ENCODE measurements at places on chromosomes 4 and X.
A peak's percentile ranks its signal among the peaks of the same experiment; 100 is the strongest.

- DNase-seq, result no peak
These were observed 83.7 kb upstream of the ADRA2C start for GRCh38 chr4:3682236-3683076.

DNA sequence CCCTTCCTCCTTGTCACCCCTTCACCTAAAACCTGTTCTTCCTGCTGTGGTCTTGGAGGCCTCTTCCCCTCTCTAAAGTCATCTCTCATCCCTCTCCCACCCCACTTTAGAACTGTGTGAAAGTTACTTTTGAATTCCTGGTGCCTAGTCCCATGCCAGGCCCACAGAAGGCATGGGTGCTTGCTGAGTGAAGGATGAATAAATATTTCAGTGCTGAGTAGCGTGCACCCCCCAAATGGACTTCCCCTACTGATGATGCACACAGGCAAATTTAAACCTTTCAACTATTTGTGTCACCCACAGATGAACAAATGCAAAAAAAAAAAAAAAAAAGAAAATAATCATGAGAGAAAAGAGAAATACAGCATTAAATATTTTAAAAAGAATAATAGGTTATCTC is 19.8 kb downstream of the PSMD10 start:
- DNase-seq, result no peak

DNA sequence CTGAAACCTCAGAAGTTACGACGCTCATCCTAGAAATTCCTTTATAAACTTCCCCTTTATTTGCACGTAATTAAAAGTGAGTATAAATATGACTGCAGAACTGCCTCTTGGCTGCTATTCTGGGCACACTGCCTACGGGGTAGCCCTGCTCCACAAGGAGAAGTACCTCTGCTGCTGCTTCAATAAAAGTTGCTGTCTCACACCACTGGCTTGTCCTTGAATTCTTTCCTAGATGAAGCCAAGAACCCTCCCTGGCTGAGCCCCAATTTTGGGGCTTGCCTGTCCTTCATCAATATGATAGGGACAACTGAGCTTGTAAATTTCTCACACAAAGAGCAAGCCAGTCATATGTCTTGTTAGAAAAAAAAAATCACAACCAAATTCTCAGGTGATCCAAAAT is 115.8 kb downstream of the VEGFC start:
- DNase-seq, result no peak

- no peak for DNase-seq
These were observed 414.1 kb downstream of the CENPC start for GRCh38 chr4:67131224-67131623.

DNA sequence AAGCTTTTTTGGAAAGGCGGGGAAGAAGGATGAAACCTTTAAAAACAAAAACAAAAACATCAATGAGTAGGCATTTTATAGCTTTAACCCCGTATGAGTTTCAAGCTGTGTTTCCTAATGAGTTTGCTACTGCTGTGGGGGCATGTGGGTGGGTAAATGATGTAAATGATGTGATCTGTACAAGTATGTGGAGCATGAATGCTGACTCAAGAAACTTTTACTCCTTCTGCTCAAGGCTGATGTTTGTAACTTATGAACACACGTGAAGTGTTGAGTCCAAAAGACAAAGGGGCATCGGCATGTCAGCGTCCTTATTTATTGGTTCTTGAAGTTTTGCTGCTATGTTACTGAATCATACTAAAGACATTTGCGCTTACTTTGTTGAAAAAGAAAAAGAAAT is 76.9 kb downstream of the CLCN4 start:
- peak; percentile 54 for DNase-seq

DNA sequence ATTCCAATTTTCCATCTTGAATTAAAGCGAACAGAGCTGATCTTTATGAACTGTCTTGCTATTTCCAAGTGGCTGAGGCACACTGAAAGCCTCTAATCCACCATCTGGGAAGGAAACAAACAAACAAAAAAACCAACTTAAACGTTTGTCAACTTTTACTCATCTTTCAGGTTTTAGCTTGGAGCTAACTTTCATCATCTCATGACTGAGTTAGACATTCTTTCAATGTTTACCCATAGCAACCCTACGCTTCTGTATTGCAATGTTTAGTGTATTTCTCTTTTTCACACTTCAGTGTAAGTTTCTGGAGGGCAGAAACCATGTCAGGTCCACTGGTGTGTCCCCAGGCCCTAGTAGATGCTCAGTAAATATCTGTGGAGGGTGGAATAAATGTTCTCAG is 343.8 kb downstream of the GBA3 start:
- DNase-seq, result no peak

GRCh38 chr4:126958482-126958881 is 674.3 kb upstream of the INTU start:
- DNase-seq, result no peak

DNA sequence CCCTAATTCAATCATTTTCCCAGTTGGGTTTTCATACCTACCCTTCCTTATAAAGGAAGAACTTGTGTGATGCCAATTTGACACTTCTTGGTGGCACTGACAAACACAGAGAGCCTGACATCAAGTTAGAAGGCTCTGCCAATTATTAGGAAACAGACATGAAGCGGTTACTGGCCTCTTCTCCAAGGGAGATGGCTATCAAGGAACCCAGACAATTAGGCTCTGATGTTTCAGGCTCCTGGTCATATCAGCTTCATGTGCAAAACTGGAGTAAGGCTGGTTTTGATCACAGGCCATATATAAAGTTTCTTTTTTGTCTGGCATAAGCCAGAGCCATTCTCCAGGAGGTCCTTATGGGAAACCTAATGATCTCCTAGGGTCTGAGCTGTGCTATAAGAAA is 428 bp downstream of the ARL13A start:
- no peak for DNase-seq

- DNase-seq, result no peak
These were observed 495.6 kb downstream of the BCOR start for GRCh38 chrX:39602195-39602594.

GRCh38 chr4:144748814-144749555 is 103.0 kb downstream of the HHIP start:
- DNase-seq, result no peak

DNA sequence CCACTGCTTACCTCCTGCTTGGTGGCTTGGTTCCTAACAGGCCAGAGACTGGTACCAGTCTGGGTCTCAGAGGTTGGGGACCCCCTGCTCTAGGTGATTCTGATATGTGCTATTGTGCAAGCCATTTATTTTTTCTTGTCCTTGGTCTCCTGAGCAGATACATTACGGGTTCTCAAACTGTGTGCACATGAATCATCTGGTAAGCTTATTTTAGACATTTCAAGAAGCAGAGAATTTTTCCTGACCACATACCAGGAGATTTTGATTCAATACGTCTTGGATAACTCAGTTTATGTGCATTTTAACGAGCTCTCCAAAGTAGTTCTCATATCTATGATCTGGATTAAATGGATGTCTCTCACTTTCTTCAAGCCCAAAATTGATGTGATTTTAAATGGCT is 77.2 kb downstream of the FHIP1A start:
- no peak for DNase-seq

DNA sequence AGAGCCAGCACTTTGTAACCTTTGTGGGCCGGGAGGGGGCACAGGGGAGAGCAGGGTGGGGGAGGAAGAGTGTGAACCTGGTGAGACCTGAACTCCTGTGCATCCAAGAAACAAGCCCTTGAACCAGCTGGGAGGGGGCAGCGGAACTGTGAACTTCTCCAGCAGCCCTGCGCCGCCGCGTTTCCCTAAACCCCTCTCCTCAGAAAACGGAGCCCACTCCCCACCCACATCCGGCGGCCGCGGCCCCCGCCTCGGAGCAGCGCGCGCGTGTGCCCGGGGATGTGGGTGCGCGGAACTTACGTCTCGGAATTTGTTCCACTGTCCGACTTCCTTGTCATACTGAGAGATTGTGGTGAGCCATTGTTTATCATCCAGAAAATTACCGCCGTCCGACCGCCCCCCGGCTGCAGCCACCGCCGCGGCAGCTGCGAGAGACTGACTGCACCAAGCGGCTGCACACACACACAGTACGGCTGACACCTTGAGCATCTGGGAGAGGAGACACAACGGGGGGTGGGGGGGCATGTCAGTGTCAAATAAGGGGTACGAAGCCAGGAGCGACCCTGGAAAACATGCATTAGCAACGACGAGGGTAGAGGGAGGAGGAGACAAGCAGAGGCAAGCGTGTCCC is 494 bp downstream of the SPOCK3 start:
- DNase-seq, result no peak

DNA sequence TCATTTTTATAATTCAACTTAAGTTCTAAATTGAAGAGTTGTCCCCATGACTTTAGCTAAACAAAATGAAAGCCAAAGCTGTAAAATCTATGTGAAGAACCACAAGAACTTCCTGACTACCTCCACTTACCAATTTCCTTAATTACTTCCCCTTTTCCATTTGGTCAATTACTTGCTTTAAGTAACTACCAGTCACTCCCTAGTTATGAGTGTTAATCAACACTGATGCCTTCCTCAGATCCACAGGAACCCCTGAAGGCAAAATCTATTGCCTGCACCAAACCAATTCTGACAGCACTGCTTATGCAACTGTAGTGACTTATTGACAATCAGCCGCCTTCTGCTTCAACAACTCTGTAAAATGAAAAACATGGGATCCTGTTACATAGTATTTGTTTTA is 10.5 kb downstream of the RBMX start:
- no peak for DNase-seq

- DNase-seq, result no peak
These were observed 31.0 kb downstream of the FNIP2 start for GRCh38 chr4:158799856-158800255.

- DNase-seq, result no peak
These were observed 30.6 kb upstream of the IL9R start for GRCh38 chrX:155966876-155967275.

GRCh38 chr4:103994059-103994458 is 274.3 kb upstream of the TACR3 start:
- no peak for DNase-seq
